NCI-H345 (cell line): ENCODE measurements at places on chromosomes 12 and 14.

- no peak for DNase-seq
Measured at GRCh38 chr12:51687614-51688013, 96.6 kb downstream of the SCN8A start.

GRCh38 chr12:89350260-89350629, 2.1 kb downstream of the DUSP6 start:
- DNase-seq: no peak

- DNase-seq: no peak
Measured at GRCh38 chr12:121713793-121714192, 1.2 kb downstream of the TMEM120B start.

DNA sequence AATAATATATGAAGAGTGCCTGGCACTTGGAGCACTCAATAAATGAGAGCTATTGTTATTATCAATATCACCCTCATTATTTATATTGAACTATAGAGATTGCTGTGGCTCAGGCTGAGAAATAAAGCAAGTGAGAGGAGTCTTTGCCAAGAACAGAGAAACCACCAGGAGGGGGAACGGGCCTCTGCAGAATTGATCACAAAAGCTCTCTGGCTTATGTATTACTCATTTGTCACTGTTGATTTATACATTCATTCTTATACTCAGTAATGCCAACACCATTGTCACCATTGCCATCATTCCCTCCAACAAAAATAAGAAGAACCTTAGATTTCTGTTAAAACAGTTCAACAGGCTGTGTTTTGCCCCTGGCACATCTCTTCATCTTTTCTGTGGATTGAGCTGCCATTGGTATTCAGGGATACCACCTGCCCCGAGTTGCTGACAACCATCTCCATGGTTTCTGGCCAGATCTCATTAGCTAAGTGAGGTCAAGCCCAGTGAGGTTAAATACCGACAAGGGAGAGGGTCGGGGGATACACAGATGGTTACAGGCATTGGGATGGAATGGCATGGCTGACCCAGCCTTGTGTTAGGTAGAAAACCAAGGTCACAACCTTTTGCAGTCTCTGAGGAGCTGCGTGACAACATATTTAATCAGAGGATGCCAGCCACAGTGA, 21.8 kb upstream of the PCNX1 start:
- DNase-seq: no peak

DNA sequence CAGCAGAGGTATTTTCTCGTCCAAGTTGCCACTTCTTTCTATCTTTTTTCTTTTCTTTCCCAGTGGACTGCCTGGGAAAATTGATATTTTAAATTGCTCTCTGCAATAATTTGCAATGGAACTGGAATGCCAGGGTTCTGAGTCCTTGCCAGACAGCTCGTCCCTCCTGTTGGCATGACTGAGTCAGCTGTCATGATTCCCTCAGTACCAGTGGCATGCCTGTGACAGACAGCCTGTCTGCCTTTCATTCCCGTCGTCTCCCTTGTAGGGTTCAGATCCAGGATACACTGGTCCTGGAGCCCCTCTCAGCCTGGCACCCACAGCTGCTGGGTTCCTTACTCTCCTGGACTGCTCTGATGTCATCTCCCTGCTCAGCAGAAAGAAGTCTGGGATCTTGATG, 84.8 kb downstream of the PTPN11 start:
- DNase-seq: no peak
